ENCODE measurements at places on chromosomes 1 and 21. TPM values are rescaled to one million over a fixed set of nuclear protein-coding genes. Genes with fewer than 3 reads are reported as not detected.

Gene CLEC20A
- total RNA-seq = not detected

Gene ASPM
- 0.53 TPM for total RNA-seq

- DNase-seq = no peak
Measured at GRCh38 chr21:19049567-19049966, 646.0 kb upstream of the TMPRSS15 start.

GRCh38 chr1:52641307-52641706, 8.3 kb downstream of the SHISAL2A start:
- no peak for DNase-seq

GRCh38 chr1:41765152-41765551, 153.6 kb downstream of the HIVEP3 start:
- DNase-seq = no peak

Data from left cardiac atrium (tissue), 4 donors.